ENCODE measurements at places on chromosomes 7 and 10.

- no peak for DNase-seq
Measured at GRCh38 chr7:116526897-116527296, 2.1 kb downstream of the CAV1 start.

DNA sequence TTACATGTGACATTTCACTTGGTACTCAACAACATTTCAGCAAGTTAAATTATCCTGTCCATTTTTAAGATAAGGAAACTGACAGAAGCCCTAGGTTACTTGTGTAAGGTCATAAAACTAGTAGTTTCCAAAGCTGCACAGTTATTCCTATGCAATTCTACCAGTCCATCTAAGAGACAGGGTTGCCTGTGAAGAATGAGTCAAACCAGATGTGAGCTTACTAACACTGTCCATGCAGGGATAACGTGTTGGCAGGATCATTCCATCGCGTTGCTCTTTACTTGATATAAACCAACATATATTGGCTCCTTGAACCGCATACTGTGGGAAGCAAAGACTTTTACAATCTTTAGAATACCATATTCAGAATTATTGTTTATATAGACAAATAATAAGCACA is 280.9 kb upstream of the HGF start:
- peak; percentile 24 for DNase-seq

DNA sequence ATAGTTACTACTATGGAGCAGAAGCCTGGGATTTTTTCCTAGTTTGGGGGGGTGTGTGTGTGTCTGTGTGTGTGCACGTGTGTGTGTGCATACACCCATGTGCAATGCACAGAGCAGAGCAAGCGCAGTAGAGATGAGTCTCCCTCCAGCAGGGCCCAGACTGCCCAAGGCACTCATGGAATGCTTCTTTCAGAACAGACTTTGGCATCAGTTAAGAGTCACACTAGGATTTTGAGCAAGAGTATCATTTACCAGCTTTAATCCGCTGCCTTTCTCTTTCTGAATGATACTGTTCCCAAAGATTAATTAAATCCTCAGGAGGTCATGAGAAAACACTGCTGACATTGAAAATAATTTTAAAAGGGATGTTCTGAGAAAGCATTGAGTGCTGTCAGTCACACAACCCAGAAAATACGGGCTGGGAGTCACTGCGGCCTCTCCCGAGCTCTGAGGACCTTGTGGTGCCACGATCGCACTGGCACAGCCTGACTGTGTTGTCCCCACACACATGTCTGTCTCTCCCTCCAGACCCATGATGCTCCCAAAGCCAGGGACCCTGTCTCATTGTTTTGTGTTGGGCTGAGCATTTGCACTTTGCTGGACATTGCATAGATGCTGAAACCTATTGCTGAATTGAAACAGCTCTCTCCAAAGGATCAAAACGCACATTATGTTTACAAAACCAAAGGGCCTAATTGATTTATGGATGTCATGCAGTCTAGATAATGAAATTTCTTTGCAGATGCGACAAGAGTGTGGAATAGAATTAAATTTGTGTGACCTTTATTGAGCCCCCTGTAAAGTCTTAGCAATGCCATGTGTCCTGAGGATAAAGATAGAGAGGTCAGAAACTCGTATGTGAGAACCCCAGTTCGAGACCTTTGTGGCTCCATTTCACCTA is 54.7 kb upstream of the FIGNL1 start:
- DNase-seq: no peak

DNA sequence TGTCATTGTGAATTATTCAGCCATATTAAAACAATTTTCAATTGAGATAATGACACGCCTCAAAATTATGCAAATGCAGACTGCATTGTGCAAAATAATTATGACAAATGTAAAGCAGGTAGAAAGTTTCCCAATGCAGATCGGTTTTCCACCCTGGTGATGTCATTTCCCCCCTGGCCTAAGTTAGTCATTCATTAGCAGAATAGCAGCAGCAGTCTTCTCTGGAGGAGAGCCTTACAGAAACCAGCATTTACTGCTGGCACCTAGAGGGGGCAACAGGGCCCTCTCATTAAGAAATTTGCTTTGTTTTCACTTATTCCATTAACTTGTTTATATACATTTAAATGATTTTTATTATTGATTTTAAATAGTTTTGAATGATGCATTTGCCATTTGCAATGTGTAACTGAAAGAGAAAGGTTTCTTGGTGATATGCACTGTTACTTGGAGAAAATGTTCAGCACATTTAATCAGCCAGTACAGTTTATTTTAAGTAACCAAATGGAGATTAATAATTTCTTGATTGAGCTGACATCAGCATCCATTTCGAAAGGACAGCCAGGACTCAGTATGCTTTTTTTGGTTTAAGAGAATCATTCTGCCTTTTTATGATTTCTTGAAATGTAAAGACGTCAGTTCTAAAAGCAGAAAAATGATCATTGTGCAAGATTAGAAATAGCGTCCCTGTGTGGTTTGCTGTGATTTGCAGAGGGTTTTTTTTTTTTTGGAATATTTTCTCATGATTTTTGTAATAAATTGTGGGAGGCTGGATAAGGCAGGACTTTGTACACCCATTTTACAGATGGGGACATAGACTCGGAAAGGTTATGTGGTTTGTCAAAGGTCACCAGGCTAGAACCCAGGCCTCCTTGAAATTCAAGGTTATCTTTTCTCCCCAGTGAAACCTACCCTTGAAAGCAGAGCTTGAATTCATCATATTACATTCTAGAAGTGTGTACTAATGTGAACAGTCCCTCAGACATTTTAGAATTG is 3.5 kb downstream of the ARID5B start:
- no peak for DNase-seq

DNA sequence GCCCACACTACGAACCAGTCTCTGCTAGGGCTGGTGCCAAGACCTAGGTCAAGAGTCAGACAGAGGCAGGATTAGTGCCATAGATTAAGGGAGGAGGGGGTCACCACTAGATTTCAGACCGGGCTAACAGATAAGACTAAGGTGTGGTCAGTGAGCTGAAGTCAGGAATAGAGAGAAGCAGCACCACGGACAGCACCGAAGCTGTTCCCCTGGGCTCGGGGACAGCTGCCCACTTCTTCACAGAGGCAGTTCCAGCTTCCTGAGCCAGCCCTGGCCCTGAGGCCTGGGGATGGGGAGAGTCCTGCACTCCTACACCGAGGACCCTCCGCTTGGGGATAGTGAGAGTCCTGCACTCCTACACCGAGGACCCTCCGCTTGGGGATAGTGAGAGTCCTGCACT is 11.2 kb upstream of the JAKMIP3 start:
- DNase-seq: no peak

- no peak for DNase-seq
Measured at GRCh38 chr10:66717231-66717981, 208.4 kb upstream of the LRRTM3 start.

- no peak for DNase-seq
Measured at GRCh38 chr7:158074896-158075632, 512.6 kb downstream of the PTPRN2 start.

- peak; percentile 55 for DNase-seq
Measured at GRCh38 chr7:102125127-102125596, 161.5 kb upstream of the SH2B2 start.

- DNase-seq: no peak
Measured at GRCh38 chr7:47954231-47954911, 6.1 kb upstream of the PKD1L1 start.

DNA sequence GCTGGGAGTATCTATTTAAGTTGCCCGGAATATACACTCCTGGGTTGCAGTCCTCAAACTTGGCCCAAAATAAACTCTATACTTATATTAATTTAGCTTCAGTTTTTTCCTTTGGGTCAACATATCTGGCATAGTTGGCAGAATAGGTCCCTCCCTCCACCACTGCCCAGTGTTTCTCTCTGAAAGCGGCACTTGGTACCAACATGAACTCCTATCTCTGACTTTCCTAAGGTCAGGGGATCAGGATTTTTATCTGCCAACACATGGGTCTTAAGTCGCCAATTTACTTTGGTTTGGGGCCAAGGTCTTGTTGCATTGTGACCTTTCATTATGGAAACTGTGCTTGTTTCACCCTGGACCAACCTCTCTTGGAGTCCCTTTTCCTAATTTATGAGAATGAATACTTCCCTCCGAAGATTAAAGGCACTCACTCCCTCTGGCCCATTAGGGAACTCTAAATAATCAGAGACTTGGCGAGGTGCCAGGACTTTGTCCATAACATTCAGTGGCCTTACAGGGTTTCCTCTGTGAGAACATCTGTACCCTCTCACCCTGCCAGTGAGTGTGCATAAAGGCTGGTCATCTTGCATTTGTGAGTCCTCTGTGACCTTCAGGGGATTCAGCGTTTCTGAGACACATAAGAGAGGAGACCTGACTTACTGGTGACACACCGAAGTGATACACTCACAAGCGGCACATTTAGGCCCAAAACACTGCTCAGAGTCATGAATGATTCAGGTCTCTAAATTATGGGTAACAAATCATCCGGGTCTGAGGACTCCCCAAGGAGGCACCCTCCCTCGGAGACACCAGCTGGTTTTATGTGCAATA is 19.7 kb upstream of the FKBP9 start:
- no peak for DNase-seq

DNA sequence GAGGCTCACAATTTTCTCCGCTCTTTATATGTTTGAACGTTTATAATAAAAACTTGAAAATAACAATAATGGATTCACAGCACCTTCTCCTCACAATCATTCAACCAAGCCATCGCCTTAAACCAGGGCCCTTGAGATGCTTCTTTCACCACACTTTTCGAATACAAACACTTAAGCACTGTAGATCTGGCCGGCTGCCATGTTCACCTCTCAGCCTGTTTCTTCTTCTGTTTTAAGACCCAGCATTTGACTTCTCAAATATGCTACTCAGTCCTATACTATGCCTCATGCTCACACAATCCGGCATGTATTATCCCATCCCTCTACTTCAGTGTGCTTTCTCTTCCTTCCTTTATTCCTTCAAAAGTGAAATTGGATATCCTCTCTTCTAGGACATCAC is 280.6 kb downstream of the TFEC start:
- no peak for DNase-seq

- DNase-seq: no peak
Measured at GRCh38 chr7:8365499-8366110, 67.8 kb upstream of the NXPH1 start.

GRCh38 chr7:66315192-66315591 is 110.1 kb downstream of the TPST1 start:
- no peak for DNase-seq

- no peak for DNase-seq
Measured at GRCh38 chr7:55533729-55534080, 38.6 kb downstream of the VOPP1 start.

All from AG04449 (cell line).